IPS DF 6.9 (cell line): ENCODE measurements at places on chromosomes 13 and 19.

DNA sequence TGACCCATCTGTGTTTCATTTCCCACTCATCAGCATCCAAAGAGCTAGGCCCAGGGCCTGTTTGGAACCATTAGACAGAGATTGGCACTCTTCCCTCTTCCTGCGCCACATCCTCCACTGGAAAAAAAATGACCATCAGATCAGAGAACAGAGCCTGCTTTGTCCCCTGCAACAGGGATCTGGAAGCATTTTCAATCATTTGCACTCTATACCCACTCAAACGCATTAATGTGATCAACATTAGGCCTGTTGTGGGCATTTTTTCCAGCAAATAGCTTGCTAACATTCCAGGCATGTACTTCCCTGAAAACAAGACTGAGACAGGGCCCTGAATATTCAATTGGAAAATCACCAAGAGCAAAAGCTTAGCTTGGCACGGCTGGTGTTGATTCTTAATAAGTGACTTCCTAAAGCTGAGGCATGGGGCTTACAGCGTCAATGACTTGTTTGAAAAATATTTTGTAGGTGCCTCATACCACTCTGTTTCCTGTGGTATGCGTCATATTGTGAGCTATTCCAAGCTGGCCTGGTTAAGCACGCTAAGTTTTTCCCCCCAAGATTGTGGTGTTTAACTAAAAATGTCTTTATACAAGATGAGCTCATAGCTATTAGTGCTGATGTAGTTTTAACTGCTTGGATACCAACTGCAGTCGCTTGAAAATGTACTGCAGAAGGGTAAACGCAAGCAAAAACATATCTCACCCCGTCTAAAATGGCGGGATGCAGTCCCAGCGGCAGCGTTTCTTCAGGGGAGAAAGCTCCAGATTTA is 404.4 kb downstream of the SPRY2 start:
- no peak for DNase-seq

DNA sequence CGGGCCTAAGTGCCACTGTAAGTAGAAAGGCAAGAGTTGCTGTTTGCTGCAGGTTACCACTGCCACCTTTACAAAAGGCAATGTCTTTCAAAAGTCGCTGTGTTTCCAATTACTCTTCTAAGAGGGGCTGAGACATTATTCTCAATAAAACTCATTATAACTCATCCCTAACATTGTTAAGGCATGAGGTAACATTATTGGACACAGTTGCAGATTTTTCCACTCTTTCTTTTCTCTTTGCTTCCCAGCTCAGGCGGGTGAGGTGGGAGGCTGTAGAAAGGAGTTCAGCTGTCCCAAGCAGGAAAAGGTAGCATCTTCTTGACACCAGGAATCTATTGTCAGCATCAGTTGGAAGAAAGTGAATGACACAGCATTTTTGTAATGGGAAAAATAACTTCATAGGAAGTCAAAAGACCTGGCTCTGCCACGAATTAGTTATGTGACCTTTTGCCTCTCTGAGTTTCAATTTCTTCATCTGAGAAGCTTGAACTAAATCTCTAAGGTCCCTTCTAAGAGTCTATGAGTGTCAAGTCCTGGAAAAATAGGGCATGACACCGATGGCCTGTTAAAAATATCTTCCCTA is 2.1 kb upstream of the UBL3 start:
- DNase-seq = no peak

DNA sequence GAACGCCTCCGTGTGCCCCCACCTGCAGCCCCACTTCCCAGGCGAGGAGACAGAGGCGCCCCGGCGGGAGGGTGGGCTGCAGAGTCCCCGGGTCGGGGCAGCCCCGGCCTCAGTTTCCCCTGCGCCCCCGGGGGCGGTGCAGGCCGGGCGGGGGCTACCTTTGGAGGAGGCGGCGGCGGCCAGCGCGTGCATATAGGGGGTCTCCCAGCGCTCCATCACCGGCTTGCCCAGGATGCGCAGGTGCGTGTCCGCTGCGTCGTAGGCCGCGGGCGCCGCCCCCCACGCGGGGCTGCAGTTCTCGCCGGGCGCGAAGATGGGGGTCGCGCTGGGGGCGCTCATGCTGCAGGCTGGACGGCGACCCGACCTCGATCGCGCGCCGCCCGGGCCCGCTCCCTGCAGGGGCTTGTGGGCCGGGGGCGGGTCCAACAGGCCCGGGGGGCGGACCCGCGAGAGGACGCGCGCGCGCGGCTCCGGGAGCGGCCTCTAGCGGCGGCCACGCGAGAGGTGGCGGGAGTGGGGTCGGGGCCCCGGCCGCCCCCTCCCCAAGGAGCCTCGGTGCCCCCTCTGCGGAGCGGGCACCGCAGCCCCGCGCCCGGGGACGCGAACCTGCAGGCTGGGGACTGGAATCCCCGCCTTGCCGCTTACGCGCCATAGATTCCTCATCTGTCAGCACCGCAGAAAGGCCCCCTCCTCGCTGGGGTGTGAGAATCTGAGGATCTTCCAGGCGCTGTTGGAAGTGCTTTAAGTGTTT is at the start of gene GAMT:
Gene GAMT (minus strand): TSS at position 405 of the 751 bp plus-strand sequence. CDS start 66 bp downstream, at position 339.
- DNase-seq = no peak

DNA sequence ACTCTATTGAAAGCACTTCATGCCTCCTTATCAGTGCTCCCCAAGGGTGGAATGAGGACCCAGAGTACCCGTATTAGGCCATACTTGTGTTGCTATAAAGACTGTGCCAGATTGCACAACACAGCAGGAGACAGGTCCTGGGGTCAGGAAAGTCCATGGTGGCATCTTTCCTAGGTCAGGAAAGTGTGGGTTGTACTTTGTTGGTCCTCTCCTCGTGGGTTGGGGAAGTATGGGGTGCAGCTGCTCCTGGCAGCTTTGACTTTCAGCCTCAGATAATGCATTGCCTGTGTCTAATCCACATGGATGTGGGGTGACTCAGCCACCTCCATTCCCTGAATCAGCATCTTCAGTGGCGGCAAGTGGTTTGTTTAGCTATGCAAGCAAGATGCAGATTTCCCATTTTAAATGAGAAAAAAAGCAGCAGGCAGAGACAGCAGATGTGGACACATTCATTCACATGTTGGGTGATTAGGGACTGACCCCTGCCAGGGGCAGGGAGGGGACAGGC is 8.4 kb upstream of the CYP2B6 start:
- DNase-seq = peak; percentile 85

- DNase-seq = no peak
Measured at GRCh38 chr19:50067575-50067974, 41.8 kb downstream of the ZNF473 start.

DNA sequence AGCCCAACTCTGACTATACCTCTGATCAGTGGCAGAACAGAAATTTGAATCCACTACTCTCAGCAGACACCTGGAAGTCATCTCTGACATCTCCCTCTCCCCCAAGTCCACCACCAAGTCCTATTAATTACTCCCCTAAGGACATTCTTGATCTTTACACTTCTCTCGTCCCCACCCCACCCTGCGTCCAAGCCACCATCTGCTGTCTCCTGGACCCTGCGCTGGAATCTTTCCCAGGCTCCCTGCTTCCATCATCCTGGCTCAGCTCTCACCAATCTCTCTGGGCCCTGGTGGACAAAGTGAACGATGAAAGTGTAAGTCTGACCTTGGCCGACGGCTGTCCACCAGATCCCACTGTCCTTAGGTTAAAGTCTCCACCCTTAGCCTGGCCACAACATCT is 145.6 kb upstream of the GJB6 start:
- no peak for DNase-seq

GRCh38 chr19:27709496-27709895 is 1503.5 kb downstream of the UQCRFS1 start:
- no peak for DNase-seq

- DNase-seq = no peak
Measured at GRCh38 chr19:2627319-2627829, 75.1 kb downstream of the GNG7 start.

- DNase-seq = no peak
Measured at GRCh38 chr19:10412257-10412977, 7.9 kb upstream of the PDE4A start.

DNA sequence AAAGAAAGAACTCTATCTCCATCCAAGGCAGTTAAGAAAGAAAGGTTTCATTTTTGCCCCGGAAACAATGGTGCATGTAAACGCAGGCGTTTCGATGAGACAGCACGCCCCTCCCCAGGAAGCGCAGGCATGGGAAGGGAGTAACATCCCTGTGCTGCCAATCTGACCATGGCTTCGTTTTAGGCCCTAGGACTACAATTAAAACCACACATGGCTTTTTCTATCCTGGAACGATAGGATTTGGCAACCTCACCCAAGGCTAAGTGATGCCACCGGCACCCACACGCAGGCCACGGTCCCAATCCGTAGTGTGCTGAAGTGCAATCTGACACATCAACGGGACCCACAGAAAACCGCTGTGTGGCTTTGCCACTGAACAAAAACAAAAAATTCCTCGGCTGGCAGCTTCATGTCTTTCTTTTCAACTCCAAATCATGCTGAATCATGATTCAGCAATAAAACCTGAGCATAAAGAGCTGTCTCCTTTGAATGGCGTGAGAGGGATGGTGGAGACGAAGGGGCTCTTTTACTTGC is 24.2 kb downstream of the RANBP3 start:
- no peak for DNase-seq

DNA sequence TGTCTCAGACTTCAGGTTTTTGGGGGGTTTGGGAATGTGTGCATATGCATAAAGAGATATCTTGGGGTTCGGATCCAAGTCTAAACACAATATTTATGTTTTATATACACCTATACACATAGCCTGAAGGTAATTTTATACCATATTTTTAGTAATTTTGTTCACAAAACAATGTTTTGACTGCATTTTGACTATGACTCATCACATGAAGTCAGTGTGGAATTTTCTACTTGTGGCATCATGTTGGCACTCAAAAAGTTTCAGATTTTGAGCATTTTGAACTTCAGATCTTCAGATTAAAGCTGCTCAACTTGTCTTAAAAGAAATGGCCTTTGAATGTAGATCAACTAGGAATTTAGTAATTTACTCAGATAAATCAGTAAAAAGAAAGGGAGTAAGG is 712.9 kb upstream of the GPC6 start:
- DNase-seq = no peak

DNA sequence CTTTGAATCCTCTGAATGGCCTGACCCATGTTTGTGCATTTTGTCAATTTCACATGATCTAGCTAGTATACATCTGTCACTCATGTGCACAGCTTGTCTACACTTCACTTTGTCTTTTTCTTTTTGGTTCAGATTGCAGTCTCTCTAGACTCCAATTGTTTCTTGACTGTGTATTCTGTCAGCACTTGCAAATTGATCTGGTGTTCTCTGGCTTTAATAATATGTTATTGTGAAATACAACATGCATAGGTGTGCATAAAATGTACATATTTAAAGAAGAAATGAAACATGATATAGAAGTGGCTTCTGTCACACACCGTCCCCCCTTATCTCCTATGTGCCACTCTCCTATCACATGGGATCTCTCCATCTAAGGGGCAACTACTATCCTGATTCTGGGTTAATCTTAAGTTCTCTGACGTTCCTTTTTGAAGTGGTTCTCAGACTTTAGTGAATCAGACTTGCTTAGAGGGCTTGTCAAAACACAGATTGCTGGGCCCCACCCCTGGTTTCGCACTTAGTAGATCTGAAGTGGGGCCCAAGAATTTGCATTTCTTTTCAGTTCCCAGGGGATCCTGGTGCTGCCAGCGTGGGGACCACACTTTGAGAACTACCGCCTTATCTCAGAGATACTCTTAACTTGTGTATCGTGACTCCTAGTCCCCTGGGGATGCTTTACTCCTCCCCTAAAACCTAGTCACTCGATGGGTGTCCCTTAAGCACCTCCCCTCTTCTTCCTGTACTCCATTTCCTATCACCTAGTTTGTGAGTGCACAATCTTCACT is 5.8 kb downstream of the KRTDAP start:
- DNase-seq = no peak

- DNase-seq = no peak
Measured at GRCh38 chr19:49556412-49557398, 23.7 kb downstream of the NOSIP start.

DNA sequence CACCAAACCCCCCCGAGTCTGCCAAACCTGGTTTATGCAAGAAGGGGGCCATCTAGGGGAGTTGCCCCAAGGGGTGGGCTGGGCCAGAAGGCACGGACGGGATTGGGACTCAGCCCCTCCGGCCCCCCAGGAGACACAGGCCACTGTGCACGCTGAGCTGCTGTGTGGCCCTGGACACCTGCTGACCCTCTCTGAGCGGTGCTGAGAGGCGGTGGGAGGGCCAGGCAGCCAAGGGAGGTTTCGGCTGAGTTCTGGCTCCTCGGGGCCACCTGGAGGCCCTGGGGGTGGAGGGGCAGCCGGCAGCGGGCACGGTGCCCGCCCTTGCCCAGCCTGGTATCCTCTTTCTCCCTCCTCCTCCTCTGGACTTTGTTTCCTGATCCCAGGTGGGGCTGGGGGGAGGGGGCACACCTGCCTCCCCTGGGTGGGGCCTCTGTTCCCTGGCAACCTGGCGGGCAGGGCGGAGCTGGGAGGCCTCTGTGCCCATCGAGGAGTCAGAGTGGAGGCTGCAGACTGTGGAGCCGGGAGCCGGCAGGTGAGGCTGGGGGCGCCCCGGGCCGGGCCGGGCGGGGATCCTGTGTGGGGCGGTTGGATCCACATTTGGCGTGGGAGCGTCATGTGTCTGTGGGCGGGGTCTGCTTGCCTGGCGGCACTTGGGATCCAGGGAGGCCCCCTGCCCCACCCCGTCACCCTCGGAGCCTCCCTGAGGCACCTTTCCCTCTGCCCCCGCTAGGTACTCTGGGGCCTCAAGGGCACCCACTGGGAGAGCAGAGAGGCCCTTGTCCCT is at the start of gene MISP:
Gene MISP (plus strand): TSS at position 473 of the 784 bp plus-strand sequence. CDS start 5,835 bp downstream, outside the sequence.
- DNase-seq = no peak

DNA sequence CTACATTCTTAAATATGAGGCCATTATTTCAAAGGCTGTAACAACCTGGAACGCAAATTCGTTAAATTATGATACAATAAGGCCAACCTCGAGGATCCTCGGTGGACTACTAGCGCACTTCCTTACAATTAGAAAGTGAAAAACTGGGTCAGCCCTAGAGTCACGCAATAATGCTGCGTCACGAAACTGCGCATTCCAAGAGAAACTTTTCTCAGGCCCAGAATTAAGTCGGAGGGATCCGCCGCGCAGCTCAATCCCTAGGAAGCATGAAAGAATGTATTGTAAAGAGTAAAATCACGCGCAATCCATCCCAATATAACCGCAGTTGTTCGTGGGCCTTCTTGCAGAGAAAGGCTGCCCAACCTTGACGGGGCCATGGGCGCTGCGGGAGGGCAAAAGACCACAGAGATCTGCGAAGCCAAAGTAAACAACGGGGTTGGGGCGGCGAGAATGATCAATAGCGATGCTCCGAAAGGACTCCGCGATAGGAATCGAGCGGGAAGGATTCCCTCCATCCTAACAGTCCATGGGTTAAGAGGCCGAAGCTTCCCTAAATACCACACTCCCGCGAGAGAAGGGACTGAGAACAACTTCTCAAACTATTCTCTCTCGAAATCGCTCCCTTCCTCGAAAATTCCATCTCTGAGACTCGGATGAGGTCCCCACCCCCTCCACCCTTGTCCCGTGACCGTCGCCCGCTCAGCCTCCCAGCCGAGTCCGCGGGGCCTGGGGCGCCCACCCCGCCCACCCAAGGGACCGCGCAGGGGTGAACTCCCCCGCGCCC is 564 bp downstream of the SPART start:
- DNase-seq = no peak

GRCh38 chr13:97390941-97391600 is 42.9 kb upstream of the RAP2A start:
- no peak for DNase-seq
